CD8-positive, alpha-beta memory T cell (primary cell): ENCODE measurements at places on chromosomes 7 and 10. TPM values are rescaled to one million over a fixed set of nuclear protein-coding genes. Genes with fewer than 3 reads are reported as not detected.

The EIF5AL1 gene
- total RNA-seq, result 2.6 TPM

The TCERG1L gene
- total RNA-seq, result 0.93 TPM

The URGCP gene
- 34.7 TPM for total RNA-seq

The CD36 gene
- total RNA-seq, result 4.6 TPM

The CACNA2D1 gene
- not detected for total RNA-seq

The CPEB3 gene
- 2.1 TPM for total RNA-seq

GRCh38 chr10:121797490-121797889, 130.3 kb downstream of the ATE1 start:
- H3K27ac ChIP-seq, result no peak overlapping the region
- H3K36me3 ChIP-seq, result no peaks in the 10 kb centered on the region

- H3K27me3 ChIP-seq, result peaks cover 9% of the 10 kb centered on the region
- H3K4me1 ChIP-seq, result no peaks in the 10 kb centered on the region
- no peak overlapping the region for H3K27ac ChIP-seq
- H3K36me3 ChIP-seq, result no peaks in the 10 kb centered on the region
These were observed 7.8 kb downstream of the WNT16 start for GRCh38 chr7:121336579-121336978.

DNA sequence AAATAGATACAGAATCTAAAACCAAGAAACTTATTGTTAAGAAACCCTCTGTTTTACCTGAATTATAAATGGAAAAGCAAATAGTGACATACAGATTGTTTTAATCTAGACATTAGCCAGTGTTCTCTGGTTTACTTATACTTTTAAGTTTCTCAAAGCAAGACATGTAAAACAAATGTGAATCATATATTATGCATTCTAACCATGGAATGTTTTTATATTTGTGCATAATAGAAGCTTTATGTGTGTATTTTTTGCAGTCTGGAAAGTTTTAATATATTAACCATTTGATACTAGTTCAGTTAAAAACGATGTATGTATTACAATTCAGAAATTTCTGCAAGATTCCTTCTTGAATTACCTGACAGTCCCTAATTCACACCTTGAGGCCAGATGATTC, 150.6 kb upstream of the TMEM72 start:
- no peak overlapping the region for H3K4me3 ChIP-seq
- no peak overlapping the region for H3K27ac ChIP-seq
- no peaks in the 10 kb centered on the region for H3K4me1 ChIP-seq
- H3K27me3 ChIP-seq, result no peaks in the 10 kb centered on the region
- DNase-seq, result no peak

DNA sequence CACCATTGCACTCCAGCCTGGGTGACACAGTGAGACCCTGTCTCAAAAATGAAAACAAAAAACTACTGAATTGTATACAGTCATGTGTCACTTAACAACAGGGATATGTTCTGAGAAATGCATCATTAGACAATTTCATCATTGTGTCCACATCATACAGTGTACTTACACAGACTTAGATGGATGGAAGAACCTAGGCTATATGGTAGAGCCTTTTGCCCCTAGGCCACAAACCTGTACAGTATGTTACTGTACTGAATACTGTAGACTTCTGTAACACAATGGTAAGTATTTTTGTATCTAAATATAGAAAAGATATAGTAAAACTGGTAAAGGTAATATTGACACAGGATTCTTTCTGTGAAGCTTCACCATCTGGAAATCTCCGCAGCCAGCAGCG, 81.7 kb downstream of the KBTBD2 start:
- H3K4me1 ChIP-seq, result no peaks in the 10 kb centered on the region
- DNase-seq, result no peak
- no peaks in the 10 kb centered on the region for H3K36me3 ChIP-seq
- H3K27ac ChIP-seq, result no peak overlapping the region
- no peaks in the 10 kb centered on the region for H3K27me3 ChIP-seq
- H3K4me3 ChIP-seq, result no peak overlapping the region

DNA sequence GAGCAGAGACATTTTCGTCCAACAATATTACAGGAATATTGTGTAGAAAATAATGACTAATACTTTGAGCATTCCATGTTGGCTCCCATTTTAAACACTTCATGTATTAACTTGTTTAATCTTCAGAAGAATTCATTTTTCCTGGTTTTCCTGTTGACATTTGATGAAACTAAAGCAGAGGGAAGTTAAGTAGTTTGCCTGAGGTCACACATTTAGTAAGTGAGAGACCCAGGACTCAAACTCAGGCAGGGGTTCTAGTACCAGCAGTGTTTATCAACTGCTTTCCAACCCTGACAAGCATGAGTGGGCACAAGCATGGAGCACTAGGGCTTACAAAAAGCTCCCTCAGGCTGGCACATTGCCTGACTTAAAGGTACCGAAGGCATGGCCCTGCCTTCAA, 719.1 kb downstream of the AUTS2 start:
- H3K27me3 ChIP-seq, result no peaks in the 10 kb centered on the region
- no peak for DNase-seq
- no peaks in the 10 kb centered on the region for H3K36me3 ChIP-seq
- no peak overlapping the region for H3K4me3 ChIP-seq
- H3K27ac ChIP-seq, result no peak overlapping the region

DNA sequence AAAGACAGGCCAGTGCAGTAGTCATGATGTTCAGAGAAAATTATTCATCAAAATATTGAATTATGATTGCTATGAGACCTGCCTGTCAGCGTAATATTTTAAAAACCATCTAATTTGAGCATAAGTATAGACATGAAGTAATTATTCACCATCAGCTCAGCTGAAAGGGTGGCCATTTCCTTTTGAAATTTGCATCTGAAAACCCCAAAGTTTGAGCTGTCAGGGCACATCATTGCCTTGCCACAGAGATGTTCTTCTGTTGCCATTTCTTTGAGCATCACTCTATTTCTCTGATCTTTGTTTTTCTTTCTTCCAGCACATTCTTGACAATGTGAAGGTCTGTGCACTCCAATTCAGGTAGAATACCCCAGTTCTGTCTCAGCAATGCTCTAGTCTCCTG, 147.5 kb upstream of the RHOBTB1 start:
- no peak overlapping the region for H3K27ac ChIP-seq
- no peaks in the 10 kb centered on the region for H3K27me3 ChIP-seq
- DNase-seq, result no peak
- no peaks in the 10 kb centered on the region for H3K36me3 ChIP-seq

- no peak for DNase-seq
- H3K4me3 ChIP-seq, result no peak overlapping the region
- no peaks in the 10 kb centered on the region for H3K27me3 ChIP-seq
- H3K4me1 ChIP-seq, result no peaks in the 10 kb centered on the region
- no peak overlapping the region for H3K27ac ChIP-seq
- no peaks in the 10 kb centered on the region for H3K36me3 ChIP-seq
These were observed 95.9 kb upstream of the RHOBTB1 start for GRCh38 chr10:61039868-61040267.

DNA sequence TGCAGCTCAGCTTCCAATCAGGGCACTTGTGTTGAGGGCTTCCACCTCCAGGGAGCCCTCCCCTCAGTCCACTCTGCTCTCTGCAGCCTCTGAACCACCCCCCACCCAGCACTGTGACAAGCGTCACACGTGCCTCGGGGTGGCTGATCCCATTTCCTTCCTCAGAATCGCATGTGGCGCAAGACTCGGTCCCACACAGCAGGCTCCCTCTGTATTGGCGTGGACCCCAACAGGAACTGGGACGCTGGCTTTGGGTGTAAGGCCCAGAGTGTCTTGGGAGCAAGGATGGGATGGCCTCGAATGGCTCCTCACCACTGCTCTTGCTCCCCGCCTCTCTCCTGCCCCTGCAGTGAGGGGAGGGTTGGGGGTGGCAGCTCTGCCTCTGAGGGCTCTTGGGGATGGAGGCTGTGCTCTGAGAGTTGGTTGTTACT, 4.1 kb downstream of the CPA1 start:
- H3K36me3 ChIP-seq, result no peaks in the 10 kb centered on the region
- H3K27me3 ChIP-seq, result no peaks in the 10 kb centered on the region
- no peaks in the 10 kb centered on the region for H3K4me1 ChIP-seq
- no peak overlapping the region for H3K4me3 ChIP-seq

- H3K27me3 ChIP-seq, result no peaks in the 10 kb centered on the region
- no peaks in the 10 kb centered on the region for H3K36me3 ChIP-seq
- no peak overlapping the region for H3K4me3 ChIP-seq
- no peaks in the 10 kb centered on the region for H3K4me1 ChIP-seq
- DNase-seq, result no peak
These were observed 15.3 kb upstream of the THSD7A start for GRCh38 chr7:11847336-11847735.

- H3K4me1 ChIP-seq, result peaks cover 39% of the 10 kb centered on the region
- DNase-seq, result no peak
- peaks cover 46% of the 10 kb centered on the region for H3K27me3 ChIP-seq
- no peak overlapping the region for H3K4me3 ChIP-seq
- H3K27ac ChIP-seq, result peak overlapping the region; percentile 77
These were observed 2.0 kb downstream of the KAZALD1 start for GRCh38 chr10:101063548-101064414.

DNA sequence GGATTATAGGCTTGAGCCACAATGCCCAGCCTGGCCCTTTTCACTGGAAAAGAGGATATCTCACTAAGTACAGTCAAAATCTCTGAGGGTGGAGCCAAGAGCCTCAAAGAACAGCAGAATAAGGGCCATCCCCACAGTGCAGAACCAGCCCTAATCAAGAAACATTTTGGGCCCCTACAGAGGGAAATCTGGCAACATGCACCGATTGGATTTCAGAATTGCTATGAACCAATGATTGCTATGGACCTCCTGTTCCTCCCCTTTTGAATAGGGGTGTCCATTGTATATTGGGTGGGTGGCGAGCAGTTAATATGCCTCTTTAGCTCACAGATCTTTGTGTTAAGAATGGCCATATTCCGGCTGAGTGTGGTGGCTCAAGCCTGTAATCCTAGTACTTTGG, 42.7 kb downstream of the SKIDA1 start:
- DNase-seq, result no peak
- no peak overlapping the region for H3K4me3 ChIP-seq
- no peaks in the 10 kb centered on the region for H3K4me1 ChIP-seq
- H3K27ac ChIP-seq, result no peak overlapping the region
- peaks cover 2% of the 10 kb centered on the region for H3K27me3 ChIP-seq

- no peaks in the 10 kb centered on the region for H3K36me3 ChIP-seq
- no peaks in the 10 kb centered on the region for H3K27me3 ChIP-seq
- no peaks in the 10 kb centered on the region for H3K4me1 ChIP-seq
- H3K27ac ChIP-seq, result no peak overlapping the region
- H3K4me3 ChIP-seq, result no peak overlapping the region
These were observed 126.0 kb upstream of the INHBA start for GRCh38 chr7:41828911-41829310.

DNA sequence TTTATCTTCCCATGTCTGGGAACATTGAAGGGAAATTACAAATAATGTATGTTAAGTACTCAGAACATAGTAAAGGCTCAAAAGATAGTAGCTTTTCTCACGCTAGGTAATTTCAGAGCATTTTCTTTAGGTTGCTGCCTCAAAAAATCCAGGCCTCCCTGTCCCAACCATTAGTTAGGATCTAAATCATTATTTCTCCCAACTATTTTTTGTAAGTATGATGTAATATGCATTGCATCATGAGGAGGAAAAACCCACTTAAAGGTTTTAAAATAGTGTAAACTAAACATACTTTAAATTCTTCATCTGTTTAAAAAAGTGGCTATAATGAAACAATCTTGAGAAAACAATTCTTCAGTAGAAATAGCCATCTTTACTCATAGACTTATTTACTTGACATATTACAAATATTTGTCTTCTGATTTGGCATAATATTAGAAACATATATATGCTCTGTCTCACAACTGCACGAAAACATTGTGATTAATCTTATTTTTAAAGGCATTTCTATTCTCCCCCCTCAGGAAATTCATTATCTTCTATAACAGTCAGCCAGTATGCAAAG, 329.3 kb downstream of the ELMO1 start:
- DNase-seq, result no peak
- H3K4me3 ChIP-seq, result no peak overlapping the region
- H3K36me3 ChIP-seq, result no peaks in the 10 kb centered on the region
- no peaks in the 10 kb centered on the region for H3K27me3 ChIP-seq
- peaks cover 23% of the 10 kb centered on the region for H3K4me1 ChIP-seq

DNA sequence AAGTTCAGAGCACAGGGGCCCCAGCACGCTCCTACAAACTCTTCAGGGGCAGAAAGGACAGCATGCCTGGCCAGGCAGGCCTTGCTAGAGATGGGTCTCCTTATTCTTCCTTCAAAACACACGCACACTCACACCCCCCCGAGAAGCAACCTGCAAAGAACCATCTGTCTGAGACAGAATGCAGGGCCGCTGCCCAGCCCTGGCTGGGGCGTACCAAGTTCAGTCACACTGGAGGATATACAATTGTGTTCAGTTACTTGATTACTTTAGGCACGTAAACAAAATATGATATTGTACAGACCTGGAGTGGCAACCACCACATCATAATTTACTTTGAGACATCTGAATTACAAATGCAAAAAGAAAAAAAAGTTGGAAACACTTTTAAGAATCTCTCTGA, 5.7 kb downstream of the FAM53B start:
- H3K4me3 ChIP-seq, result no peak overlapping the region
- DNase-seq, result no peak
- peaks cover 91% of the 10 kb centered on the region for H3K4me1 ChIP-seq
- no peak overlapping the region for H3K27ac ChIP-seq
- no peaks in the 10 kb centered on the region for H3K36me3 ChIP-seq

DNA sequence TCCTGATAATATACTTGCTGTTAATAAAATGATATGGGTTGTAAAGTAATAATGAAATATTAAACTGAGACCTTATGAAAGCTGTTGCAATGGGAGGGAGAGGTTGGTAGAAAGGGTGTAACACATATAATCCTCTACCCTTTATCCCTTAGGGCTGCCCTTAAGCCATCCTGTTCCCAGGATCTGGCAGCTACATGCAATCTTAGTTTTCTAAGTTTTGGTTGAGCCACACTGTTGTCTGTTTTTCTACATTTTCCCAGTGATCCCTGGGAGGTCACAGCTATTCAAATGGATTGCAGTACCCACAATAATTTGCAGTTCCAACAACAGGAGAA, 6.3 kb downstream of the COA1 start:
- H3K27me3 ChIP-seq, result no peaks in the 10 kb centered on the region
- DNase-seq, result no peak
- no peak overlapping the region for H3K27ac ChIP-seq
- no peaks in the 10 kb centered on the region for H3K36me3 ChIP-seq

- no peak overlapping the region for H3K27ac ChIP-seq
- DNase-seq, result no peak
- H3K4me1 ChIP-seq, result no peaks in the 10 kb centered on the region
- H3K36me3 ChIP-seq, result no peaks in the 10 kb centered on the region
These were observed 355.8 kb upstream of the VSTM2A start for GRCh38 chr7:54186336-54186735.

DNA sequence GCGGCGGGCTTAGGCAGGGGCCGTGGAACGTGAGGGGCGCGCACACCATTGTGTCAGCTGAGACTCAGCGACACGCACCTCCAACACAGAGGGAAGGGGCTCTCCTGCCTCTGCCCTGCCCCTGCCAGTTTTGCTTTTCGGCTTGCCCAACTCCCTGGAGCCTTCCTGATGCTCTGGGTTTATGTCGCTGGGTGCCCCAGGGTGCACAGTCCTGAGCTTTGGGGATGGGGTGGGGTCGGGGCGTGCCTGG, 13.3 kb downstream of the TMEM120A start:
- H3K36me3 ChIP-seq, result peaks cover 4% of the 10 kb centered on the region
- no peak overlapping the region for H3K27ac ChIP-seq
- no peaks in the 10 kb centered on the region for H3K27me3 ChIP-seq
- no peak for DNase-seq
